ENCODE measurements at places on chromosomes 6 and 20.

DNA sequence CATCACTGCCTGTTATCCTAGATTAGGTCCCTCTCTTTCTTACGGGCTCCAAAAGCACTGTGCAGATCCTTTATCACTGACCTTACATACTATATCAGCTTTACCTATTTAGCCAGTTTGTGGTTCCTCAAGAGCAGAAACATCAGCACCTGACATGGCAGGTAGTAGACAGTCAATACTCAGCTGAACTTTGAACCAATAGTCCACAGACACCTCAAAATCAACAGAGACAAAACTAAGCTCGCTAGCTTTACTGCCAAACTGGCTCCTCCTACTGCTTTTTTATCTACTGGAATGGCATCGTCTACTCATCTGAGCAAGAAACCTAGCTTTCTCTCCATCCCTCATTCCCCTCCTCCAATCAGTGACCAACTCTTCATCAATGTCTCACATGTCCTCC, 5.6 kb downstream of the IL17A start:
- DNase-seq, result no peak

GRCh38 chr6:152634773-152635172, 2.4 kb downstream of the SYNE1 start:
- DNase-seq, result no peak

DNA sequence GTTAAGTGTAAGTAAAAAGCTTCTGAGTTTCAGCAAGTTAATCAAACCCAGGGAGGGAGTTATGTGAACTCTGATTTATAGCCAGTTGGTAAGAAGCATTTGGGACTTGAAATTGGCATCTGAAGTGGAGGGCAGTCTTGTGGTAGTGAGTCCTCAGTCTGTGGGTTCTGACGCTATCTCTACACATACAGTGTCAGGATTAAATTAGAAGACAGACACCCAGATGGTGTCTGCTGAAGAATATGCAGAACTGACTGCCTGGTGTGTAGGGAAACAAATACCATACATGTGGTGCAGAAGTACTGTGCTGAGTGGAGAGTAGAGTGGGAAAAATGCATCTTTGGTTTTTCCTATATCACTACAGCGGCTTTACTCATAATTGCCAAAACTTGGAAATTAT, 43.5 kb upstream of the PLN start:
- no peak for DNase-seq

GRCh38 chr6:22878706-22879105, 309.3 kb downstream of the HDGFL1 start:
- DNase-seq, result no peak

DNA sequence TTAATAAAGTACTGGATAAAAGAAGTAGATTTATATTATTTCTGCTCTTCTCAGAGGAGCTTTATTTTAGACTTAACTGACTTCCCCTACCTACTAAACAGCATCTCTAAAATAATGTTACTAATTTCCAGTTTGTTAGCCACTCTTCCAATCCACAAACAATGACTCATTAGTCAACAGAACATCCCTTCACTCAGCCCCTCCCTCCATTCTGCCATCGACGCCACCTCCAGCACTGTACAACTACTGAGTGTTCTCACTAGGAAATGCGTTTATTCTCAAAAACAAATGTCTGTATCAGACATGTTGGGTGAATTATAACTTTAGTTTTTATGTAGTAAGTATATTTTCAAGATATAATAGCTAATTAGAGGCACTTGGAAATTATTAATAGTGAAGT, 427.0 kb downstream of the EYS start:
- DNase-seq, result no peak

Data from DMS 273 treated with DMSO at 0.1 percent for 48 hours (cell line).